ENCODE measurements at places on chromosomes 6 and 20. TPM values are rescaled to one million over a fixed set of nuclear protein-coding genes. Genes with fewer than 3 reads are reported as not detected.

Gene RNF182
- 2.6 TPM for total RNA-seq

Gene CLPSL1
- total RNA-seq: not detected

Gene PLA2G7
- not detected for total RNA-seq

Gene BIRC7
- 3.0 TPM for total RNA-seq

Gene HAO1
- total RNA-seq: not detected

Gene SRSF12
- total RNA-seq: 1.2 TPM

Gene KIF25
- total RNA-seq: not detected

Gene GHRH
- not detected for total RNA-seq

Gene ANGPT4
- 0.03 TPM for total RNA-seq

Gene CALHM6
- total RNA-seq: not detected

Gene HLA-DQA2
- total RNA-seq: not detected

Gene C20orf144
- total RNA-seq: 0.11 TPM

Gene ESR1
- not detected for total RNA-seq

All from A549 treated with AZD2906 at 1 μM for 4 hours (cell line).